ENCODE measurements at places on chromosomes 2 and 18.
A peak's percentile ranks its signal among the peaks of the same experiment; 100 is the strongest.

DNA sequence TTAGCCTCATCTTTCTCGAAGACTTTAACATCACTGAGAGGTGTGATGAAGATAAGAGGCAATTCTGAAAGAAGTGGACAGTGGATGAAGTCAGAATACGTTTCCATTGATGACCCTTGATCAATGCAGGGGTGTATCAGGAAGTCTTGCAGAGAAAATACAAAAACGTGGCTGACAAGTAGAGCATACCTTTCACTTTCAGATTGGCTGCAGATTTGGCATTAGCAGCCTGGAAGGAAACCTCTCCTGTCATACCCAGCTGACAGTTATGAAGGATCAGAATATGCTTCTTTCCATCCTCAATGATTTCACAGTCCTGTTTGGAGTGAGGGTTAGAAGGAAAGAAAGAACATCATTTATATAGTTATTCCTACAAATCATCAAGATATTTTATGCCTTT, 152.5 kb downstream of the PLEKHA3 start:
- no peak for DNase-seq

GRCh38 chr18:8188184-8188583, 421.1 kb upstream of the RAB12 start:
- no peak for DNase-seq

GRCh38 chr18:11883153-11883552, 25.0 kb downstream of the MPPE1 start:
- DNase-seq, result no peak

GRCh38 chr2:100163605-100164004, 21.2 kb upstream of the AFF3 start:
- DNase-seq, result no peak

- DNase-seq, result peak; percentile 88
Observed at GRCh38 chr2:102848366-102848839, 86.6 kb downstream of the TMEM182 start.

- no peak for DNase-seq
Observed at GRCh38 chr2:65799141-65799854, 366.9 kb upstream of the SPRED2 start.

DNA sequence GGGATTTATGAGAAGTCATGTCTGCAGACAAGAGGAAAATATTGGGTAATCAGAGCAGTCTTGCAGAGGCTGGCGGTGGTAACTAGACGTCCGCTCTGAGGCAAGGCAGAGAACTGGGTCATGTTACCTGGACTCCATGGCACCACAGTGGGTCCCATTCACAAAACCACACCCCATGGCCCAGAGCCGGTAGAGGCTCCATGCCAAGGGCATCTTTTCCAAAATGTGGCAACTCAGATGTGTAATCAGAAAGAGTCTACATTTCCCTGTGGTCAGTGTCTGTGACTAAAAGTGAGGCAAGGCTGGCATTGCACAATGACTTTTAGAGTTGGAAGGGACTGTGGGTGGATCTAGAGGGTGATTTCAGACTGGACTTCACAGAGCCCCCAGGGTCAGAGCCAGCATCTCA, 113.1 kb downstream of the MREG start:
- DNase-seq, result no peak

- no peak for DNase-seq
Observed at GRCh38 chr18:7273301-7273921, 42.5 kb downstream of the LRRC30 start.

DNA sequence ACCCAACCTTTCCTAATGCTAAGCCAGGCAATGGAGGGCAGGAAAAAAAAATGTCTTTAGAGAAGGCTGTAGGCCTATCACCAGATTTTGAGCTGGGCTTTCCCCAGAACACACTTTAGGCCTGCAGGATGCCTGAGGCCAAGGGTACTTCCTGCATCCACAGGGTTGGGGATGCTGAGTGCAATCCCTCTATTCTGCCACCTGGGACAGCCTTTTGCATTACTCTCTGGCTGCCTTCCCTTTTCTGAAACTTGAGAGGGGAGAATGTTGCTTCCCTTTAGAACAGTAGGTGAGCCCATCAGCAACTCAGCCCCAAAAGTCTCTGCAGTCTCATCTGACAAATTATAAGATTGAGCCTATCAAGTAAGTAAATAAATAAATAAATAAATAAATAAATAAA, 195.2 kb downstream of the SLC8A1 start:
- DNase-seq, result peak; percentile 24

DNA sequence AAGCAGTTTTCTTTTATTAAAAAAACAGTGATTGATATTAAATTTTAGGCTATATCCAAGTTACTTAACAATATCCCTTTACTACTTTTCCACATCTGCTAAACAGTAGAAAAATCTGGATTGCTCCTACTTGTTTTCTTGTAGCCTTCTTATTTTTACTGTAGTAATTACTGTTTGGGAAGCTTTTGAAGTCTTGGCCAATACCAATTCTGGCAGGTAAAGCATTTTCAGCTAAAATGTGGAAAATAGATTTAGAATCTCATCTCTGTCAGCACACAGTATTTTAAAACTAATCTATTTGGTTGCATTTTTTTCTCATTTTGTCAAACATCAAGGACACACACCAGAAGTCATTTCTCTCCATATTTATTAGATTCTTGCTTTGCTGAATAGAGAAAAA, 1485.7 kb upstream of the PIK3C3 start:
- DNase-seq, result no peak

- DNase-seq, result no peak
Observed at GRCh38 chr2:241935774-241936173, 66.2 kb downstream of the RTP5 start.
